ENCODE measurements at places on chromosomes 16 and 17. TPM values are rescaled to one million over a fixed set of nuclear protein-coding genes. Genes with fewer than 3 reads are reported as not detected.

DNA sequence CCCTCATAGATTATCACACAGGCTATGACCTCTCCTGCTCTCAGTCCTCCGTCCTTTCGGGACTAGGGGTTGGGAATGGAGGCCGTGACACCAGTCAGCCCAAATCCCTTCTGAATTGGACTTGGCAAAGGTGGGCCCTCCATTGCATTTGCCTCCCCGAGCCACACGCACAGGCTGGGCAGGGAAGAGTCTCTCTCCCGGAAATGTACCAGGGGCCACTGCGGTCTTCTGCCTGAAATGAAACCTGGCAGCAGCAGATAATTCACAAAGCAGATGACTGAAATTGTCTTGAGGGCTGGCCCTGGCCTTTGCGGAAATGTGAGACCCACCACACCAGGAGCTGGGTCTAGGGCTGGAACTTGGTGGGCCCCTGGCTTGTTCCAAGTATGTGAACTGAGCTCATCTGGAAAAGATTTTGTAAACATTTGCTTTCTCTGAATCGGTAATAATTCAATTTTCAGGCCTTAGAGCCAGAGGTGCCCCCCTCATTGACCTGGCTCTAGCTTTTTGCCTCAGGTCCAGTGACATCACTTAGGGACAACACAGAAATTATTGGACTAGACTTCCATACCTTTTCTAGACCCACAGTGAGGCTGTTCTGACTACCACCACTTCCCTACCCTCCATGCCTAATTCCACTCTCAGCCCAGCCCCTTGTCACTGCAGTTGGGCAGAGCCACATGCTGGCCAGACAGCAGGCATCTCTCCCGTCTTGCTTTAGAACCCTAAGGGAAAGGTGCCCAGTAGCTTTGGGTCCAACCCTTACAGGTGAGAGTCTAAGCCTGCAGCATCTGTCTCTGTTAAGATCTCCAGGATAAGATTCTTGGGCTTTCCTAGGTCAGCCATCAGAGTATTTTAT lies 75.2 kb downstream of the CCDC182 start:
- no peak for DNase-seq

DNA sequence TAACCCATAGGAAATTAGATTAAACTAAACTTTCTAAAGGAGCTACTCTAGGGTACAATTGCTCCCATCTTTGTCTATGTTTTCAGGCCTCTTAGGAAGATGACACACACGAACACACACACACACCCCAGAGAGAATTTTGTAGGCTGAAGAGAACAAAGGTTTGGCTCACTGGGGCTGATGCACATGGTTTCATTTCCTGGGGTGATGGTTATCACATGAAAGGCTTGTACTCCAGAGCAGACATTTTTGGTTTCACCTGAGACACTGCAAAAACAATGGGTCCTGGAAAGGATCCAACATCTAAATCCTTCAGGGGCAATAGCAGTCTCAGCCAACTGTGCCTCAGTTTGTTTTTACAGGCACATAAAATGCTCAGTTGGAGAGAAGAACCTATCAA lies 62.8 kb downstream of the GRB7 start:
- no peak for DNase-seq

GRCh38 chr17:2266045-2266864 lies 37.3 kb downstream of the SMG6 start:
- DNase-seq, result no peak

DNA sequence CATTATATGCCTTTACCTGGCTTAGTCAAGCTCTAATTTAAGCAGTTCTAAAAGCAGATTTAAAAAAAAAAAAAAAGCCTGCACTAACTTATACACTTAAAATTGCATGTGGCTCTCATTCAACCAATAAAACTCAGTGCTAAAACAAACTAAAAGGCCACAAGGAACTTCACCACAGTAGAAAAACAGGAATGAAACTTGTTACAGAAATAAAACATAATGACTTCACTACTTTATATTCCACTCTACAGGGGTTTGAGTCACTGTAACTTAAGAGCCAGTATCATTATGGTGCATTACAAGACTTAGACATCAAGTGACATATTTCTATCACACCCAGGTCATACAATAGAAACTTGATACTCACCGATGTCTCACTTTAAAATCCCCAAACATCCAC lies 11.1 kb downstream of the CA10 start:
- DNase-seq, result no peak

DNA sequence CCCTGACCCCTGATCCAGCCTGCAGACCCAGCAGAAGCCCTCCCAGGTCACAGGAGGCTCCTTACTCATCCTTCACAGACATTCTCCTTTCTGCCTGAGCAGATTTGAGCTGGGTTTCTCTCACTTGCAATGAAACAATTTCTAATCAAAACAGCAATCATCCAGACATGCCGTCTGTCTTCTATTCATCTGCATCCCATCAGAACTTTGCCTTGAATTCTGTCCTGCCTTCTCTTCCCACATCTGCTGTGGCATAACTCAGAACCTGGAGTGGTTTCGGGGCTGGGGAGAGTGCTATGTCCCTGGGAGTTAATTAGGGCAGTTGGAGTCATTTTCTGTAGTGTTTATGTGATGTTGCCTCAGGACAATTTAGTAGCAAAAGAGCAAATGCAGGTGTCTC lies 278.6 kb downstream of the CBLN1 start:
- DNase-seq, result no peak

GRCh38 chr17:31561469-31562375 lies 170.2 kb downstream of the RAB11FIP4 start:
- DNase-seq, result no peak

- DNase-seq, result no peak
These were observed 7.1 kb upstream of the CDH15 start for GRCh38 chr16:89164436-89164835.

DNA sequence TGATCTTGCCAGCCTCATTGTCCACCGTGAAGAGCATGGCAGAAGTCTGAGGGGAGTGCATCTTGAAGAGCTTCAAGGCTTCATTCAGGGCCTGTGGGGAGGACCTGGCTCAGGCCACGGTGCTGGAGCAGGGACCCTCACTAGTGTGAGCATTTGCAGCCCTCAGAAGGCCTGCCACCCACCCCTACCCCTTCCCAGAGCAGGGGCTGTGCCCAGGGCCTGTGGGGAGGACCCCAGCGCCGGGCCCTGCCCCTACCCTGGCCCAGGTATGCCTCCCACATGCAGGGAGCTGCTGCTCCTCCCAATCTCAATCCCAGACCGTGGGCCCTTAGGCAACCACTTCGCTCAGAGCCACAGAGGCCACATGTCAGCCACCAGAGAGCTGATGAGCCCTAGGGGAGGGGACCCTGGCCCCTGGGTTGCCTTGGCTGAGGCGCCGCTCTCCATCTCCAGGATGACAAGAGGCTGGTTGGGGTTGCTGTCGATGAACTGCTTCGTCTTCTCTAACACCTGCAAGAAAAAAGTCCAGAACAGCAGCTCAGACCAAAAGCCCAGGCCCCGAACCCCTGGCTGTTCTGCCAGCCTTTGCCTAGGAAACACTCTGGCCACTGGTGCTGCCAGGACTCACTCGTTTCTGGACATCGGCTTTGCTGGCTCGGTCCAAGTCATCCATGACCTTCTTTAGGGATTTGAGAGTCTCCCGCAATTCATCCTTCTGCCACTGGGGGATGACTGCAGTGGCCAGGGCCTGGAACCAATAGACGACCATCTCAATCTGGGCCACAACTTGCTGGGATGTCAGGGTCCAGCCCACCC lies 1.8 kb upstream of the EXOSC6 start:
- DNase-seq, result peak; percentile 10

- no peak for DNase-seq
These were observed 33.1 kb downstream of the NLRC5 start for GRCh38 chr16:57022445-57022844.

DNA sequence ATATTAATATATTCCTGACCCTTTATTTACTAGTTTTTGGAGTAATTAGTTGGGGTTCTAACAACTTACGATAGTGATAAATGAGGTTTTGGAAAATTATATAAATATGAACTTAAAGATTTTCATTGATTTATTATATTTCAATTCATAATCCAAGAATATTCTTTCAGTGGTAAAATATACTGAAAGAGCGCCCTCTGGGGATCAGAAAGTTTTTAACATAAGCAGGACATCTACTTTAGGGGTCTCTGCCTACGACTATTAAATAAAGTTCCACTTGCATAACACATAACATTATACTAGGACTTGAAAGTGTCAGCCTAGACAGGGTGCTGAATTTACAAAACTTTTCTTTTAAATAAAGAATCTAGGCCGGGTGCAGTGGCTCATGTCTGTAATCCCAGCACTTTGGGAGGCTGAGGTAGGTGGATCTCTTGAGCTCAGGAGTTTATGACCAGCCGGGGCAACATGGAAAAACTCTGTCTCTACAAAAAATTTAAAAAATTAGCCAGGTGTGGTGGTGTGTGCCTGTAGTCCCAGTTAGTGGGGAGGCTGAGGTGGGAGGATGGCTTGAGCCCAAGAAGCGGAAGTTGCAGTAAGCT lies 15.6 kb downstream of the RFWD3 start:
- DNase-seq, result no peak

DNA sequence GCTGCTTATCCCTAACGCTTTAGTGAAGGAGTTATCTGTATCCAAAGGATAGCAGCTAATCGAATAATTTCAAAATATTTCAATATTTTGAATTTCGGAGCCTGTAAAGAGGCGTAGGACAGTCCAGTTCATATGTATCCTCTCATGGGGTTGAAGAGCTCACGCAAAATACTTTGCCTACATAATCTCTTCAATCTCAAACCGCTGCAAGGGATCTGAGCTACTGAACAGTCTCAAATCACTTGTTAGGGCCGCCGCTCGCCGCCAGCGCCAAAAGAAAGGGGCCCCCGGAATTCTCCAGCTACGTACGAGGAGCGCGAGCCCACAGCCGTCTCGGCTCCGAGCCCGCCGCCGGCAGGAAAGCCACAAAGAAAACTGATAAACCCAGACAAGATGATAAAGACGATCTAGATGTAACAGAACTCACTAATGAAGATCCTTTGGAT lies 601 bp upstream of the RFWD3 start:
- DNase-seq, result peak; percentile 16

GRCh38 chr17:65588181-65588808 lies 26.8 kb upstream of the AXIN2 start:
- no peak for DNase-seq

DNA sequence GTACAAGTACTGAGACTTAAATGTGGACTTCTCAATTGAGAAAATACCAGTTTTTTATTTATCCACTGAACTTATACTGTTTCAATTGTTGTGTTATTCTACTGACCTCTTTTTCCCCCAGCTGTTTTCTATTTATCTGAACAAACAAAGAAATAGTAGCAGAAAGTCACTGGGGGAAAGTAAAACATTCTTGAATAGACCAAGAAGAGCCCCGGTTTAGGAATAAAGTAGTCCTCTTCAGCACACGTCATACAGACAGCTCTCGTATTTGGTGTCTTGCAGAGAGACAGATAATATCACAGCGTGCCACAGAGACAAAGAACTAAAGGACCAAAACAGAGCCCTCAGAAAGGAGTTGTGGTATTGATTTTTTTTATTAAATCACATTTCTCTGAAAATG lies 1159.1 kb upstream of the CDH8 start:
- DNase-seq, result no peak

GRCh38 chr17:75763613-75764416 lies 1.2 kb downstream of the GALK1 start:
- DNase-seq, result no peak

- DNase-seq, result no peak
These were observed 27.1 kb upstream of the SCNN1B start for GRCh38 chr16:23274968-23275367.

DNA sequence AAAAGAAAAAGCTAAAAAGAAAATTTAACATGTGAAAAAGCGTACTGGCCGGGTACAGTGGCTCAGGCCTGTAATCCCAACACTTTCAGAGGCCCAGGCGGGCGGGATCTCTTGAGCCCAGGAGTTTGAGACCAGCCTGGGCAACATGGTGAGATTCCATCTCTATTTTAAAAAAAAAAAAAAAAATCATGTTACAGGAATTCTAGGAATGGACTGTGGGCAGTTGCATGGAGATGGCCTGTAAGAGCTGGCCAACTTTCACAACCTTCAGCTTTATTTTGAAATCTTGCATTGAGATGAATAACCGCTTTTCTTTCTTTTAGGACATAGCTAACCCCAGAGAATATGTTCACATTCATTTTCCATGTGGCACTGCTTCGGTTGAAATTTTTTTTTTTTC lies 8.2 kb upstream of the CIAO3 start:
- no peak for DNase-seq

DNA sequence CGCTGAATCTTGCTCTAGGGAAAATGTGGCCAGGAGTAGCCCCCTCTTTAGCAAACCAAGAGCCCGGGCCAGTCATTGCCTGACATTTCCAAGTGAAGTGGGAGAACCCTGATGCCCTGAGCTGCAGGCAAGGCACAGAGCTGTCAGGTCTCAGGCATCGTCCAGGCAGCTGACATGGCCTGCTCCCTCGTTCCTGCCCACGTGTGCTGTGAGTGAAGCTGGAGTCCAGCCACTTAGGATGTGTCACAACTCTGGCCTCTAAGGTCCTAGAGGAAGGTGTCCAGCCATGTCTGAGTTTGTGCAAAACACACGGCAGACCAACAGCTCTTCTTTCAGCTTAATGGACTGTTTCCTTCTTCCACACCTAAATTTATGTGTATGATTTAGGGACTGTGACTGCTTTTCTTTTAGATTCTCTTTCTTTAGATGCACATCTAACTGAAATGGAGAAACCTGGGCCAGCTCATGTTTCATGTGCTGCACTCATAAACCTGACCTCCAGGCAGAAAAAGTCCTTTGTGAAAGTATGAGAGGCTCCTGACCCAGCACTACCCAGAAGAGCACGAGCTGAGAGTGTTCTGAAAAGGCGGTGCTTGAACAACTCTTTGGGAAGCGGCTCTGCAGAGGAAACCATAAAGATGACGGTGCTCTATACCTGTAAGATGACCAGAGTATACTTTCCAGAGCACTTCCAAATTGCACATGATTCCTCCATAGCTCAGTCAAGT lies 14.8 kb upstream of the LIMD2 start:
- peak; percentile 64 for DNase-seq

DNA sequence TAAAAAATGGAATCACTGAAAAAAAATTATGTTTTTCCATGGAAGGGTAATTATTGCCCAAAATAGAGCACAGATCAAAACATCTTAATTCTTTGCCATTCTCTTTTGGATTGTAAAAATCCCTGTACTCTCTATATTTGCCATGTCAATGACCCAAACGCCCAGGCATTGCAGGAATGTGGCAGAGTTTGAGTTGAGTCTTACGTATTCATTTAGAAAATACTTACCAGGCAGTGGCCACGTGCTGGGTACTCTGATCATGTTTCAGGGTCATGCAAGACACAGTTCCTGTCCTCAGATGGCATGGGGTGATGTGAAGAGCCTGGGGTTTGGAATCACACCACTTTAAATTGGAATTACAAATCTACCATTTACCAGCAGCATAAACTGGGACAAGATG lies 267.7 kb downstream of the ABCC12 start:
- no peak for DNase-seq

ITGB4 gene
- polyA plus RNA-seq, result 16.2 TPM

CBFA2T3 gene
- 3.1 TPM for polyA plus RNA-seq

TP53TG3 gene
- polyA plus RNA-seq, result not detected

FBXO39 gene
- 0.19 TPM for polyA plus RNA-seq

MYH2 gene
- not detected for polyA plus RNA-seq

KRTAP9-8 gene
- polyA plus RNA-seq, result not detected

CTRB2 gene
- polyA plus RNA-seq, result 0.07 TPM

DNAAF8 gene
- 2.4 TPM for polyA plus RNA-seq

PAQR4 gene
- 9.9 TPM for polyA plus RNA-seq

ITPRIPL2 gene
- polyA plus RNA-seq, result 15.6 TPM

RFFL gene
- polyA plus RNA-seq, result 24.7 TPM

NGFR gene
- 8.2 TPM for polyA plus RNA-seq
